ENCODE measurements at places on chromosomes 5 and 9.

DNA sequence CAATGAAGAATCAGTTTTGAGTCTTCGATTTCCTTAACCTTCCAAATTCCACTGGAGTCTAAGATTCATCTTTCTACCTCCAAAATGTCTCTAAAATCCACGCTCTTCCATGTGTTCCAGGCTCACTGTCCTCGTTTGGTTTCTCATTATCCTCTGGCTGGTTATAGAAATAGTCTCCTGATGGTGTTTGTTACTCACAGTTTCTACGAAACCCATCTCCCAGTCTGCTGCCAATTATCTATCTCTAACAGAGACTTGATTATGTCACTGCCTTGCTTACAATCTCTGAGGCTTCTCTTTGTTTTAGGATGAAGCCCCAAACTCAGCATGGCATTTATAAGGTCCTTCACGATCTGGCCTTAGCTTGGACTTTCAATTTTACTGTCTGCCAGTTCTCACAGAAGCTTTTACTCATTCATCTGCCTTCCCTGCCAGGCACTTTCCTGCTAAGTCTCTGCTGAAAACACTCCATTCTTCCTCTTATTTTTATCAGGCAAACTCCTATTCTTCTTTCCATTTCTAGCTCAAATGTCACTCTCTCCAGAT is 339.6 kb upstream of the SGCD start:
- DNase-seq: no peak

GRCh38 chr9:132268725-132269352 is 85.9 kb downstream of the SETX start:
- no peak for DNase-seq

DNA sequence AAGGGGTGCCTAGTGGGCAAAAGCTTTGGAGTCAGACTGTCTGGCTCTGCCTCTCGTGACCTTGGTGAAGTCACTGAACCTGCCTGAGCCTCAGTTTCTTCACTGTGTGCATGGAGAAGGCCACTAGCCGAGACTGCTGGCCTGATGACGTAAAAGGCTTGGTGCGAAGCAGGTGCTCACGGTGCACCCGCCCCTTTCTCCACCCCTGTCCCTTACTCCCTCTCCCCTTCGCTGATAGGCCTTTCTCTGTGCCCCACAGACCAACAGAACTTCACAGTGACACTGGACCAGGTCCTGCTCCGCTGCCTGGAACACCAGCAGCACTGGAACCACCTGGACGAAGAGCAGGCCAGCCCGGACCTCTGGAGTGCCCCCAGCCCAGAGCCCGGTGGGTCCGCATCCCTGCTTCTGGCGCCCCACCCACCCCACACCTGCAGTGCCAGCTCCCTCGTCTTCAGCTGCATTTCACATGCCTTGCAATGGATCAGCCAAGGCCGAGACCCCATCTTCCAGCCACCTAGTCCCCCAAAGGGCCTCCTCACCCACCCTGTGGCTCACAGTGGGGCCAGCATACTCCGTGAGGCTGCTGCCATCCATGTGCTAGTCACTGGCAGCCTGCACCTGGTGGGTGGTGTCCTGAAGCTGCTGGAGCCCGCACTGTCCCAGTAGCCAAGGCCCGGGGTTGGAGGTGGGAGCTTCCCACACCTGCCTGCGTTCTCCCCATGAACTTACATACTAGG is 10.4 kb downstream of the FPGS start:
- no peak for DNase-seq

- DNase-seq: no peak
Observed at GRCh38 chr5:10564838-10565784, 1.2 kb downstream of the ANKRD33B start.

- no peak for DNase-seq
Observed at GRCh38 chr5:131214609-131215227, 44.0 kb downstream of the LYRM7 start.

DNA sequence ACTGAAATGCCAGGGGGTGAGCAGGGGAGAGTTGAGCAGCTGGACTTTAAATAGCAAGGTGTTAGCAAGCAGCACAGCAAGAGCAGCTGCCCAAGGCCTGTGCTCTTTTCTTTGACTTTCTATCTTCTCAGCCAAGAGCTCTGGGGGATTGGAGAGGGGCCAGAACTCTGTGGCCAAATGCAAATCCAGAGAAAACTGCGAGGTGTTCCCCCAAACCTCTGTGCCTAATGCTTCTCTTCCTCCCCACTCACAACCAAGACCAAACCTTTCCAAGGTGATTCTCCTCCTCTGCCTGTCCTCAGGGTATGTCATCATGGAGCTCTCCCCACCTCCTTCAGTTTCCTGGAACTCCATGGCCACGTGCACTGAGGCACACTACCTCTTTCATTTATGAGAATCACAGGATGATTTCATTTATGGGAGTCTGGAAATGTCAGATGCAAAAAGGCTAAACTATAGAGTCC is 118.7 kb upstream of the WWC1 start:
- no peak for DNase-seq

GRCh38 chr9:100724886-100725285 is 147.0 kb downstream of the CAVIN4 start:
- no peak for DNase-seq

DNA sequence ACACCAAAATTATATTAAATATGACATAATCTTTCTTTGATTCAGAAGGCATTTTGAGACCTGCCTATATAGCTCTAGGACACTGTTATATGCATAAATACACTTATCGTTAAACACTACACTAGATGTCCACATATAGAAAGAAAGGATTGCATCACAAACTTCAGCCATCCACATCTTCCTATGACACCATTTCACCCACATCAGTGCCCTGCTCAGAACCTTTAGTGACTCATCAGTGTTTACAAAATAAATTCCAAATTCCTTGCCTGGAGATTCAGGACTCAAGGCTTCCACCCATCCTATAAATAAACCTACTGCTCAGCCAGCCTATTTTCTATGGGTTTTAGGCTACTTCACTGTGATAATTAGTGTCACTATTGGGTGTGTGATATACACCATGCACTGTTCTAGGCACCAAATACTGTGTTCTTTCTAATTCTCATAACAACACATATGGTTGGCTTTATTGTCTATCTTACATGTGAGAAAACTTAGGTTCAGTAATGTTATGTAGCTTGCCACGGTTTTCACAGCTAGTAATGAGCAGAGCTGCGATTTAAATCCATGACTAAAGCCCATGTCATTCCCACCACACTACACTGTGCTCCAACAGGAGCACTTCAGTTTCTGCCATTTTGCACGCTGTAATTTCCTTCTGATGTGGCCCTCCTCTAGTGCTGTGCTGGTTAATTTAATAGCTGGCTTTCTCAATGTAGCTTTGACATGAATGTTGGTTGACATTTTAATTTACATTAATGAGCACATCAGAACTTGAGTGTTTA is 103.3 kb downstream of the SREK1 start:
- DNase-seq: no peak

DNA sequence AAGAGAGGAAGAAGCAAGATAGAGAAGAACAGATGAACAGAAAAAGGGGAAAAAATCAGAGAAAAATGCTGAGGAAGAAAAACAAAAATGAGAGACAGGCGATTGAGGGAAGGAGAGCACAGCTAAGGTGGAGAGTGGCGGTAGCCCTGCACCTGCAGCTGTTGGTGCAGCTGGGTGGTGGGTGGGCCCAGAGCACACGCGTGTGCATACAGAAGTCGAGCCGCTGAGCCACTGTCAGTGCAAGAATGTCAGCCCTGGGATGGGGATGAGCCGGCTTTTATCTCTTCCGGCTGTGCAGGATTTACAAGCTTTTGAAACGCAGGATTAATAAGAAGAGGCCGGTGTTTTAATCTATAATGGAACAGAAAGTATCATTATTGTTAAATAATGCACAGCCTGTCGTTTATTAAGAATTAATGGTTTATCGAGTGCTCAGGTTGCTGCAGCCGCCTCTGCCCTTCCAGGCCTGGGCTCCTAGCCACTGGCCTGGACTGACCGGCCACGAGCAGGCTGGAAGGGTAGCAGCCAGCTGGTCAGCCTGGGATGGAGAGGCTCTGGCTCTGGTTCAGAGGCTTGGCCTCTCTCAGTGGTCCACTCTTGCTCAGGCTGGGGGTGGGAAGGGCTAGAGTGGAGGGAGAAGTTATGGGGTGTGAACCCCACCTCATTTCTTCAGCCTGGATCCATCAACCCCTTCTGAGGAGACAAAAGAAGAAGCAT is 68.7 kb downstream of the PCDH1 start:
- no peak for DNase-seq

- DNase-seq: no peak
Observed at GRCh38 chr9:115327436-115328122, 209.6 kb upstream of the TNC start.

DNA sequence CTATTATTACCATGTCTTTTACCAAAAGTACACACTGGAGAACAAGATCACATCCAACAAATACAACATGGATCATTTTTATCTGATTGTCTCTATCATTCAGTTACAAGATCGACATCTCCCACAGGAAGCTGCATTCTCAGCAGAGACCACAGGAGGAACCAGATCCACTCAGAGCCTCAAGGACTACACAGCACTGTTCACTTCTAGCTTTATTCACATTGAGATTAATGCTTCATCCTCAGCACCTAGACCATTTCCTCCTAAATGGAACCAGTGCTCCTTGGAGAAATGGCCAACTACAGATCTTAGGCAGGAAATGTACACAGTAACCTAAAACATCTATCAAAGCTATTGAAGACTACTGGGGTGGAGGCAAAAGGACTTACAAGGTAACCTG is 13.3 kb upstream of the C5orf15 start:
- no peak for DNase-seq

DNA sequence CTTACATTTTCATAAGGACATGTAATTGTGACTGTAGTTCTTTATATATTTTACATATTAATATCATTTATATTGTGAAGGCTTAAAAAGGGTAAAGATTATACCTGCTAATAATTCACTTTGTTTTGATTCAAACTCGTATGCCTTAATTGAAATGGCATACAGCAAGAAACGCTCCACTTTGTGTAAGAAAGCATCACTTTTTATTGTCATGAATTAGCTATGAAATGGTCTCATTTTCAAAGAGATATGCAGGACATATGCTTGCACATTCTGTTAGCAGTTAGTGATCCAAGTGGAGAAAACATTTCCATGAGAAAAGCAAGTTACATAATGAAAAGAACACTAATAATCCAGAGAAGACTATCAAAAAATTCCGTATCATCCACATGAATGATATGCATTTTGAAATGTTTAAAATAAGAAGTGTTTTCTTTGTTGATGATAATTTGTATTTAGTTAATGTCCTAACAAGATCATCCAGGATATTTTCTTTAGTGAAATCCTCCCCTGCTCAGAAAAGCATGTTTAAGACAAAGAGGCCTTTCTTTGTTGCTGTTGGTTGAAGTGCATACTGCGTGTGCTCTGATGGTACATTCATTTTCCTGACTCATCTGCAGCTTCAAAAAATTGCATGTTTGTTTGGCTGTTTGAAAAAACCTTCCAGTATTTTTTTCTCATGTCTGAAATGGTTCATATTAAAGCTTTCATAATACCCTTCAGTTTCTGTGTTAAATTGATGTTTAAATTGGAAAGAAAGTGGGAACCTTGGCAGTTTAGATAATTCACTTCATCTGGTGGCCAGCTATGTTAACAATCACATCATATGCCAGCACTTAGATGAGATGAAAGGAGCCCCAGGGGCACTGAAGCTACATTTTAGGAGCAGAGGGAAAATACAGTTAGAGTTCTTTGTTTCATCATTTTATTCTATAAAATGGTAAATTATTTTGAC is 242.2 kb downstream of the CSNK1G3 start:
- DNase-seq: no peak

GRCh38 chr9:121225240-121225639 is 23.6 kb upstream of the RAB14 start:
- DNase-seq: no peak

GRCh38 chr5:174202996-174203395 is 157.5 kb downstream of the NSG2 start:
- DNase-seq: no peak

- no peak for DNase-seq
Observed at GRCh38 chr9:20728493-20729220, 44.6 kb downstream of the FOCAD start.

- DNase-seq: no peak
Observed at GRCh38 chr5:22835686-22836085, 17.5 kb downstream of the CDH12 start.

DNA sequence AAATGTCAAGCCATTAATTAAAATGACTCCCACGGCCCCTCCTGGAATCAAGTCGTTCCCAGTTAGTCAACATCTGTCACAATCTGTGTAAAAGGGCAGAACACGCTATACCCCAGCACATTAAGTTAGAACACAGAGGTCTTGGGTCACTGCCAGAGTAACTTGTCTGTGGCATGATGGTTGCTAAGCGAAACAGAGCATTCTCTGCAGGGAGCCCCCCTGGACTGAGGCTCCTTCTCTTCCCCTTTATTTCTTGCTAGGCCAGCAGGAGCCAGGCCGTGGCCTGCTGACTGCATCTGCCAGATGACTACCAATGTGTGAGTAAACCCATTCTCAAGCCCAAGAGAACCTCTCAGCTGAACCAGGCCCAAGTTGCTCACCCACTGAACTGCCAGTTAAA is 51.9 kb upstream of the ZBED3 start:
- DNase-seq: no peak

DNA sequence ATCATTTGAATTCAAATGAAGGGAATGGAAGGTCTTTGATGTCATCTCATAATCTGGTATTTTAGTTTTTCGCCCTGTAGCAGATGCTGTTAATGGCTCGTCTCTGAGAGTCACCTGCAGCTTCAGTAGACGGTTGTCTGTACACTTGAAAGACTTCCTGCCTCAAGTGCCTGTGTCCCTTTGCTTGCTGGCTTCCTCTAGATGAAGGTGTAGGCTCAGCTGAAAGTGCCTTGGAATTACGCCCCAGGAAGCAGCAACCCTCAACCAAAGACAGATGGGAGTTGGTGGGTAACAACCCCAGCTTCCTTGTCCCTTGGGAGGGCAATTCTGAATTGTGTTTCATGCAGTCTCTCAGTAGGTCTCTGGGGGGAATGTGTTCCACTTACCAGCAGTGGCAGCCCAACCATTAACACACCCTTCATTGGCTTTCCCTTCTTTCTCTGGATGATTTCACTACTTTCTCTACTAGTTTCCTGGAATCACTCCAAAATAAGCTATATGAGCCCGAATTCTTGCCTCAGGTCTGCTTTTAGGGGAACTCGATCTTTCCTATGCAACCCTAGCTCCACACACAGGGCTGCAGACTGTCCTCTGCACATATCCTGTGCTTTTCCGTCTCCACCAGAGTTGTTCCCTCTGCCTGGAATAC is 395.6 kb downstream of the DMAC1 start:
- no peak for DNase-seq

GRCh38 chr9:120711841-120712538 is 2.3 kb downstream of the MEGF9 start:
- DNase-seq: no peak

DNA sequence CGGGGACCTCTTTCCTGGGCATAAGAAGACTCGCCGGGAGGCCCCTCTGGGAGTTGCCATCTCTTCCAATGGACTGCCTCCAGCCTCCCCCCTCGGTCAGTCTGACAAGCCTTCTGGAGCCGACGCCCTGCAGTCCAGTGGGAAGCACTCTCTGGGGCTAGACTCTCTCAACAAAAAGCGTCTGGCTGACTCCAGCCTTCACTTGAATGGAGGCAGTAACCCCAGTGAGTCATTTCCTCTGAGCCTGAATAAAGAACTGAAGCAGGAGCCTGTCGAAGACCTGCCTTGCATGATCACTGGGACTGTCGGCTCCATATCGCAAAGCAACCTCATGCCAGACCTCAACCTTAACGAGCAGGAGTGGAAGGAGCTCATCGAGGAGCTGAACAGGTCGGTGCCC is 28.4 kb upstream of the LTC4S start:
- no peak for DNase-seq

- no peak for DNase-seq
Observed at GRCh38 chr5:114089259-114089658, 272.6 kb upstream of the KCNN2 start.

All from 8988T (cell line).